Heart left ventricle (tissue), 16 donors: ENCODE measurements at places on chromosomes 7 and 10. TPM values are rescaled to one million over a fixed set of nuclear protein-coding genes. Genes with fewer than 3 reads are reported as not detected.

Gene MEIG1
- polyA plus RNA-seq: not detected

Gene SEPTIN7
- 119 TPM for polyA plus RNA-seq

Gene YKT6
- 133 TPM for polyA plus RNA-seq

Gene NKX2-3
- not detected for polyA plus RNA-seq

Gene FAM237B
- not detected for polyA plus RNA-seq

DNA sequence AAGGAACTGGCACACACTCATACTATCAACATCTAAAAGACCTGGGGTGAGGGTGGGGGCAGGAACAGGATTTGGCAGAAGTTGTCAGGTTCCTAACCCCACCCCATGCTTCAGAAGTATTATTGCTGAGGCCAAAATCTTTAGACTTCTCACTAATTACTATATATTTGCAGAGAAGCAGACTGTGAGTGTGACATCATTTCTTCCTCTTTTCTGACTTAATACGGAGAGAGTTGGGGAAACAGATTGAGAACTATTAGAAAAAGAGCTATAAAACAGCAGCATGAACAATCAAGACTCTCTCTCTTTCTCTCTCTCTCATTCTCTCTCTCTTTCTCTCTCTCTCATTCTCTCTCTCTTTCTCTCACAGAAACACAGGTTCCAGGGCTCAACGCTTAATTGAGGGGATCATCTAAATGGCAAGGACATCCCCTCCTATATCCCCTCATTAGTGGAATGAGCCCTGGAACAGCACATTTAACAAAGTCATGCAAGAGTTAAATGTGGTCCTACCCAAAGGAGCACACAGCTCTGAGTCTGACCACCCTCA is 94.8 kb downstream of the KCNMA1 start:
- no peaks in the 10 kb centered on the region for H3K36me3 ChIP-seq
- H3K4me1 ChIP-seq: peaks cover 8% of the 10 kb centered on the region
- no peak overlapping the region for H3K27ac ChIP-seq
- DNase-seq: no peak
- H3K4me3 ChIP-seq: no peak overlapping the region

DNA sequence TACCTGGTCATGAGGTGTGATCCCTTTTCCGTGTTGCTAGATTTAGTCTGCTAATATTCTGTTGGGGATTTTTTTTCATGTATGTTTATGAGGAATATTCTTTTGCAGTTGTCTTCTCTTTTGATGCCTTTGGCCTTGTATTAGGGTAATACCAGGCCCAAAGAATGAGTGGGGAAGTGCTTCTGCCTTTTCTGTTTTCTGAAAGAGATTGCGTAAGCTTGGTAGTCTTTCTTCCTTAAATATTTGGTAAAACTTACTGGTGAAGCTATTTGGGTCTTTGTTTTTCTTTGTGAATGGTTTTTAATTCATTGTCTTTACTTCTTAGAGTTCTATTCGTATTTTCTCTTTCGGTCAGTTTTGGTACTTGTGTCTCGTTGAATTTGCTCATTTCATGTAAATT is 51.1 kb downstream of the SHH start:
- peaks cover 18% of the 10 kb centered on the region for H3K4me1 ChIP-seq
- H3K4me3 ChIP-seq: no peak overlapping the region
- no peak for DNase-seq
- H3K27me3 ChIP-seq: no peaks in the 10 kb centered on the region

GRCh38 chr7:106287786-106288185 is 3.0 kb upstream of the NAMPT start:
- no peak overlapping the region for H3K27ac ChIP-seq
- no peaks in the 10 kb centered on the region for H3K36me3 ChIP-seq
- H3K27me3 ChIP-seq: no peaks in the 10 kb centered on the region
- no peak overlapping the region for H3K4me3 ChIP-seq

DNA sequence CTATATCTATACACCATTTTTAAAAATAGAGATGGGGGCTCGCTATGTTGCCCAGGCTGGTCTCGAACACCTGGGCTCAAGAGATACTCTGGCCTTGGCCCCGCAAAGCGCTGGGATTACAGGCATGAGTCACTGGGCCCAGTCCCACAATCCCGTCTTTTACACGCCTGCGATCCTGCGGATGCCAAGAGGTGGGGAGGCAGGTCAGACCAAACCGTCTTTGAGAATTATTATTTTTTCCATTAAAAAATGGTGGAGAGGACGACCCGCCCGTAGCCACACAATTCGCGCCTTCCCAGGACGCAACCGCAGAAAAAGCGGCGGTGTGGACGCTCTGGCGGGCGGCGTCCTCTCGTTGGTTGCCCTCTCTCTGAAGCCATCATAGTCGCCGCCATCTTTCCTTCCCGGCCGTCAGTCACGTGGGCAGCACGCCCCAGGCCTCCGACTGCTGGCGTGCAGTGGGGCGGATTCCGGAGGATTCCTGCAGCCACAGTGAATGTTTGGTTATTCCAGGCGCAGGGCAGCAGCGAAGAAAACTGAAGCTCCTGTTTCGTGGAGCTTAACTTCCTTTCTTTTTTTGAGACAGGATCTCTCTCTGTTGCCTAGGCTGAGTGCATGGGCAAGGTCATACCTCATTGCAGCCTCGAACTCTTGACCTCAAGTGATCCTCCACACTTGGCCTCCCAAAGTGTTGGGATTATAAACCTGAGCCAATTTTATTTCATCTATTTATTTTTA is 9.9 kb upstream of the EPHB4 start:
- H3K27ac ChIP-seq: peak overlapping the region; percentile 93
- H3K4me1 ChIP-seq: peaks cover 16% of the 10 kb centered on the region
- DNase-seq: peak; percentile 95
- no peaks in the 10 kb centered on the region for H3K36me3 ChIP-seq

DNA sequence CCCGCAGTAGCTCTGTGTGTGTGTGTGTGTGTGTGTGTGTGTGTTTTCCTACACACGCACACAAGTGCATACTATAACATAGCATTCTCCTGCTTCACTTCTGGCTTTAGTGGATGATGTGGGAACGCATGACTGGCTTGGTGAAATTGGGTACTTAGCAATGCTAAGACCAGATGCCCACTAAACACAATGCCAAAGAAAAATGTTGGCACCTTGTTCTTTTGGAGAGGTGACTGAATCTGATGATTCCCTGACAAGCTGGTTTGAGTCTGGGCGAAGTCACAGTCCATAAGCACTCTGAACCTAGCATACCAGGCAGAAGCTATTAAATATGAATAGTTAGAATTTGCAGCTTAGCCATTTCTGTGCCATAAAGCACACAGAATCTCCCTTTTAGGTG is 68.0 kb upstream of the CDCA7L start:
- no peak overlapping the region for H3K4me3 ChIP-seq
- no peaks in the 10 kb centered on the region for H3K36me3 ChIP-seq
- no peak for DNase-seq
- peaks cover 13% of the 10 kb centered on the region for H3K27me3 ChIP-seq
- H3K4me1 ChIP-seq: no peaks in the 10 kb centered on the region

DNA sequence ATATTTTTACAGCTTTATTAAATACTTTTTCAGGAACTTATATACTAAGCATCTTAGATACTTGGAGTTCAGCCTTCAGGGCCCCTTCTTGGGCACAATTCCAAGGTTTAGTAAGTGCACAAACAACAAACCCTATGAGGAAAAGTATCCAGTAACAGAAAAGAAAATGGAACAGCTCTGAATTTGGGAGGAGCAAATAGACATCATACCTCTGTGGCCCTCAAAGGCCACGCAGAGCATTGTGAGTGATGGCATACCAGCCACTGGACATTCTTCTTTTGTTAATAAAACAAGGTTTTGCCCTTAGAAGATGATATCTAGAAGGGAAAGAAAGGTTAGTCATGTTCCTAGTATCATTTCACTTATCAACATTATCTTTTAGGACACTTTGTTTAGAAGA is 46.0 kb downstream of the ST7 start:
- no peaks in the 10 kb centered on the region for H3K36me3 ChIP-seq
- H3K27ac ChIP-seq: no peak overlapping the region
- no peaks in the 10 kb centered on the region for H3K27me3 ChIP-seq
- H3K4me3 ChIP-seq: no peak overlapping the region
- H3K4me1 ChIP-seq: no peaks in the 10 kb centered on the region
- DNase-seq: no peak

DNA sequence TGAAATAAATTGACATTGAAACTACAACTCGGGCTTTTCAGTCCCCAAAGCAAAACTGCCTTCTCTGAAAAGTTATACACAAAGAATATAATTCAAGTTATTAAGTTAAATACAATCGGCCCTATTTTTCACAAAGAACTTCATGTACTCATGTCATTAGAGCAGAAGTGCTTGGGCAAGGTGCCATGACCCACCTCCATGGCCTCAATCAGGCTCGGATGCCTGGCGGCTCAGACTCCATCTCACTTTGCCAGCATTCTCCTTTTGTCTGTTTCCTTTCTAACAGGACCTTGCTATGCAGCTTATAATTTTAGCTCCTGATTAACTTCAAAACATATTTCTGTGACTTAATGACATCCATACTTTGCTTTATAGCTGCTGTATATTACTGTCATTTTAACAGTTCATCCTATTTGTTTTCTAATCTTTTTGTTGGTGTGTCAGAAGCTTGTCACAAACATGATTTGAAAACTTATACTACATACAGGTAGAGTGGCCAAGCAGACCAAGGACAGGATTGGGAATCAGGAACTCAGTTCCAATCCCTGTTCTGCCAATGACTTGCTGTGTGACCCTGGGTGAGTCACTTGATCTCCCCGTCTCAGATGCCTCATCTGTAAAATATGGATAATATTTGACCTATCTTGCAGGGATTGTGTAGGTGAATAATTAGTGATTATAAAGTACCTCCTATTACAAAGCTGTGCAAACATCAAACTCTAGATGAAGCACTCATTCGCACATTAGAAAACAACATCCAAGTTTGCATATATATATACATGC is 60.8 kb upstream of the ITGA8 start:
- no peak overlapping the region for H3K4me3 ChIP-seq
- no peak overlapping the region for H3K27ac ChIP-seq
- H3K27me3 ChIP-seq: no peaks in the 10 kb centered on the region
- peak; percentile 46 for DNase-seq
- H3K4me1 ChIP-seq: peaks cover 6% of the 10 kb centered on the region

- no peak overlapping the region for H3K4me3 ChIP-seq
- no peaks in the 10 kb centered on the region for H3K36me3 ChIP-seq
- no peak overlapping the region for H3K27ac ChIP-seq
- H3K27me3 ChIP-seq: no peaks in the 10 kb centered on the region
- no peak for DNase-seq
Observed at GRCh38 chr7:31093282-31093681, 41.2 kb downstream of the ADCYAP1R1 start.
